ENCODE measurements at places on chromosomes 5 and 9.
A peak's percentile ranks its signal among the peaks of the same experiment; 100 is the strongest.

DNA sequence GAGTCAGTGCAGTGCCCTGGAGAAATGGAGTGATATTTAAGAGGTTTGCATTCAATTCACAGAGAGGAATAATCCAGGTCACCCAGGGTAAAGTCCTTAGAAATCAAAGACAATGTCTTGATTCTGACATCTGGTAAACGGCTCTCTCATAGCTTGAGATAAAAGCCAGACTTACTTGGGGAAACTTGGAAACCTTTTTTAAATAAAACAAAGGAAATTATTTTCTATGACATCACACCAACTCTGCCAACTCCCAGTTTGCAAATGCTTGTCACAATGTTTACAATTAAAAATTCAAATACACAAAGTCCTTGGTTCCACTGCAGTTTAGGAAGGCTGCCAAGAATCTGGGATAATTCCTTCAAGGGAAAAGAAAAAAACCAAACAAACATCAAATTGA is 255.1 kb upstream of the NREP start:
- DNase-seq = no peak

- DNase-seq = no peak
These were observed 9.2 kb downstream of the SLC6A3 start for GRCh38 chr5:1436036-1436435.

- no peak for DNase-seq
These were observed 12.1 kb downstream of the PTGES2 start for GRCh38 chr9:128115187-128116103.

- no peak for DNase-seq
These were observed 43.2 kb downstream of the MRRF start for GRCh38 chr9:122307925-122308324.

GRCh38 chr9:92807031-92807756 is 42.6 kb upstream of the BICD2 start:
- no peak for DNase-seq

GRCh38 chr5:172113036-172113435 is 75.0 kb downstream of the STK10 start:
- DNase-seq = no peak

- no peak for DNase-seq
These were observed 32.0 kb downstream of the CDC14B start for GRCh38 chr9:96587338-96588315.

GRCh38 chr9:92669527-92669889 is 423 bp downstream of the IPPK start:
- peak; percentile 45 for DNase-seq

DNA sequence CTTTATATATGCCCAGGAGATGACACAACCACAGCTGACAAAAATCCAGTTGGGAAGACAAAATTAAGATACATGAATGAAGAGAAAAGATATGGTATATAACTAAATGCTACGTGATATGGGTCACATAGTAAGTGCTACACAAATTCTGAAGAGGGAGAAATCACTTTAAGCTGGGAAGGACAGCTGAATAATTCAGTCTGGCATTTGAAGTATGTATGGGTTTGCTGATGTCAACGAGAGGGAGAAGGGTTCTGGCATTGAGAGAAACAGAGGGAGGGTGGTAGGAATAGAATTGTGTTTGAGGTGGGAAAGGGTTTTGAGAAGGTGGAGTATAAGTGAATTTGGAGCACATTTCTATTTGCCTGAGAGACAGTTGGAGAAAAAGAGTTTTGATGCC is 6.7 kb upstream of the SLIT3 start:
- no peak for DNase-seq

DNA sequence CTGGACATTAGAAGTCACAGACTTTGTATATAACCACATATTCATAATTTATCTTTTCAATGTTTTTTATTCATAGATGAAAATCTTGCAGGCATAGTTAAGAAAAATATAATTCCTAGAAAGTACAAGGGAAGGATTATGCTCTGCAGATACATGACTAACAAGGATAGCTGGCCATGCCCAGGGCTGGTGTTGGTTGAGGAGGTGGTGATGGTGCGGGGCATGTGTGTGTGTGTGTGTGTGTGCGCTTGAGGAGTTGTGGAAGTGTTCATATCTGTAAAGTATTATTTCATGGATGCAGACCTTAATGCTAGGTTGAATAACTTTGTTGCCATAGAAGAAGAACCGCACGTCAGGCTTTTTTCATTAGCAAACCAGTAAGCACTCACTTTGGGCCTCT is 1.3 kb downstream of the S1PR3 start:
- no peak for DNase-seq

GRCh38 chr5:43422143-43422542 is 10.0 kb upstream of the CCL28 start:
- no peak for DNase-seq

- DNase-seq = no peak
These were observed 269.7 kb downstream of the MLLT3 start for GRCh38 chr9:20352591-20352990.

DNA sequence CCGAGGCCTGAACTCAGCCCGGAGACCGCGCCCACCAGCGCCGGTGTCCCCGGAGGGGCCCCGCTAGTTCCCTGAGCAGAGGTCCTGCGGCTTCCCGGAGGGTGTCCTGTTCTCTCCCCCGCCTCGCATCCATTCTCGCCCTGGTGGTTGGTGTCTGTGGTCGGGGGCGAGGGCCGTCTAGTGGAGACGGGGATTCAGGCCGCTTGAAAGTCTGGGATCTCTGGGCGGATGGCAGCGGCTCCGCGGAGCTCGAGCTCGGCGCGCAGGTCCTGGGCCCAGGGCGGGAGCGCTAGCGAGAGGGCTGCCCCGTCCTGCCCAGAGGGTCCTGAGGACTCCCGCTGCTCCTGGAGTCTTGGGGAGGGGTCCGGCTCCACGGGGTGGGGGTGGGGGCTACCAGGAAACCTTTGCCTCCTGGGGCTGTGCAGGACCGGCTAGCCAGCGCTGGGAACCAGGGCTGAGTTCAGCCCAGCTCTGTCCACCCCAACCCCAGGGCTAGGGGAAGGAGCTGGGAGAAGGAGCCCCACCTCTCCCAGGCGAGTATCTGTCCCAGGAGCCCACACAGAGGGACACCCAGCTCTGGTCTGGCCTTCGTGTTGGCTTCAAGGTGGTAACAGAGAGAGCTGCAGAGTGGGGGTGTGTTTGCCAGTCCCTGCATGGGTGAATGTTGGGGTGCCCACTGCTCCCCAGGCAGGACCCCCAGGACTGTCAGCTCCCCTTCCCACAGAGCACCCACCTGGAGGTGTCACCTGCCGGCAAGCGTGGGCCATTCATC is 4.0 kb downstream of the TOR4A start:
- DNase-seq = peak; percentile 76

DNA sequence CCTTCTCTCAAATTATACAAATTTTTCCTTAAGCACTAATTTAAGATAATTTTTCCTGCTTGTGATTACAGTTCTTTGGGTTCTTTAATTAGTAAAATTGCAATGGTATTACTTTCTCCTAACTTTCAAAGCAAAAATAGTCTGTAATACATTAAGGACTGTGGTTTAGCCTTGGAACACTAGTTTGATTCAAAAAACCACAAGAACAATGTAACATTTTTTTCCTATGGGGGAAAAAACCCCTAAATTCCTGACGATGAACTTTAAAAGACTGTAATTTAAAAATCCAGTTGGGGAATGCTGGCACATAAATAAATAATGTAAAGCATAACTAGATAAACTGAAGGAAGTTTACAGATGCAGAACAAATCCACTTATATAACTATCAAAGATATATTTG is 65.3 kb downstream of the CDC14B start:
- DNase-seq = no peak

GRCh38 chr9:18544456-18544855 is 70.5 kb downstream of the ADAMTSL1 start:
- DNase-seq = no peak

DNA sequence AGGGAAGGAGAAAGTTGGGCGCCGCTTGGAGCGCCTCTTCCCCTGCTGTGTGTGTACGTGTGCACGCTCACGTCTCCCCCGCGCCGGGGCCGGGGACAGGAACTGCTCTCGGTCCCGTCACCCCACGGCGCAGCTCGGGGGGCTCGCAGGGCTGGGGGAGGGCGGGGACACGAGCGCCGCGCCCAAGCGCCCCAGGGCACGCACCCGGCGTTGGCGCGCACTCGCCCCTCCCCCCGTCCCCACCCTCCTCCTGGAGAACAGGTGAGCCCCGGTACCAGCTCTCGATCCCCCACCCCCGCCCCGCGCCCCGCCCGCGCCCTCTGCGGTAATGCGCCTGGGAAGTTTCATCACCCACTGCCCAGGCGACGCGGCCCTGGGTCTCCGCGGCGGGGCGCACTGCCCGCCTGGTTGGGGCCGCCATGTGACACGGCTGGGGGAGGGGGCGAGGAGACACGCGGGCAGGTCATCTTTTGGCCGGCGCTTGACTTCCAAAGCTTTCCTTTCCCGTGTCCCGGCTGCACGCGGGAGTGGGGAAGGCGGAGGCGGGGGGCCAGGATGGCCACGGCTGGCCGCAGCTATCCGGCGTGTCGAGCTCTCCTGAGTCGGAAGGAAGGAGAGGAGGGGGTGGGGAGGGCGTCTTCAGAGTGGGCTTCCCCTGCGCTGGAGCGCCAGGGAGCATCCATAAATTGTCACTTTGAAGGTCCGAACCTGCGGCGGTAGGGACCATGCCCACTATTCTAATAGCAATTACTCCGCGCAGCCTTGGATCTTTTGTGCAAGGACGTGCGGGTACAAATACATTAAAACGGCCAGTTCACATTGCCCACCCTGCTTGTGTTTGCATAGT is 1.5 kb upstream of the STC2 start:
- DNase-seq = peak; percentile 88

DNA sequence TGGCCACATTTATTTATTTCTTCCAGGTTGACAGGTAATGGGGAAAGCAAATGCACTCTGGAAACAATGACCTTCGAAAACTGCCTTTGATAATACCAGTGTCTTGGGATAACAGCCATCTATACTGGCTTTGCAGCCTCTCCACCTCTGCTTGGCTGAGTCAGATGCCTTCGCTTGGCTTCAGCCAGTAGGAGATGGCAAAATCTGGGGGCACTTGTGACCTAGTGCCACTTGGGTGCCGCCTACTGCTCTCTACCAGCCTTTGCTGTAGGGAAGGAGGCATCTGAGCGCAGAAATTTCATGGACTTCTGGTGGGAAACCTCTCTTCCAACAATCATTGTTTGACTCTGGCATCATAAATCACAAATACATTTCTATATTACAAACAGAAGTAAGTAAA is 21.8 kb downstream of the FYB1 start:
- no peak for DNase-seq

DNA sequence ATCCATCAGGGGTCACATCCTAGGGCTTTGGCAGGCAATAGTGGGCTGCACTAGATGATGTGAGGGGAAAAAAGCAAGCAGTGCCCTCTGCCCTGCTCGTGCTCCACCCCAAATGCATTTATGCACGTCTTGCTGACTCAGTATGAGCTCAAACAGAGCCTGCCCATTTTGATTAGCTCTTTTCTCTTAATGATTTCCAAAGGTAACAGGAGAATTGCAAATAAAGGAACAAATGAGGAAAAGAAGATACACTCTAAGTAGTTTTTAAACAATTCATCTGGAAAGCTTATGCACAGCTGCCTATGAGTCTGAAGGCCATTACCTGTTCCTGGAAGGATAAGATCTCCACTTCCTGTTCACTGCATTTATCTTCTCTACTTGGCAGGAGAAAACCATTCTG is 364.2 kb downstream of the TMEM232 start:
- DNase-seq = no peak

DNA sequence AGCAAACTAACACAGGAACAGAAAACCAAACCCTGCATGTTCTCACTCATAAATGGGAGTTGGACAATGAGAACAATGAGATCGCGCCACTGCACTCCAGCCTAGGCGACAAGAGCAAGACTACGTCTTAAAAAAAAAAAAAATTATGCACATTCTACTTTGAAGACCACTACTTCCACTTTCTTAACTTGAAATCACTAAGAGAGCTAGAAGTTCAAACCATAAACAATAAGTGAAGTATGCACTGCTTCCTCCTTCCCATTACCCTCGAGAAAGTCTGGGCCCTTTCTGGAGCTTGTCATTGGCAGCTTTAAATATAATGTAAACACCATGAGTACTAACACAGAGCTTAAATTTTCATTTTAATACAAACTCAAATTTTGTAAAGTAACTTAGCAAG is 94.9 kb downstream of the TLE1 start:
- no peak for DNase-seq

GRCh38 chr5:65721050-65721719 is 724 bp downstream of the SGTB start:
- DNase-seq = peak; percentile 62

- DNase-seq = no peak
These were observed 114.8 kb downstream of the RGS3 start for GRCh38 chr9:113578279-113578865.

- no peak for DNase-seq
These were observed 11.1 kb downstream of the SPRY4 start for GRCh38 chr5:142313682-142314081.

DNA sequence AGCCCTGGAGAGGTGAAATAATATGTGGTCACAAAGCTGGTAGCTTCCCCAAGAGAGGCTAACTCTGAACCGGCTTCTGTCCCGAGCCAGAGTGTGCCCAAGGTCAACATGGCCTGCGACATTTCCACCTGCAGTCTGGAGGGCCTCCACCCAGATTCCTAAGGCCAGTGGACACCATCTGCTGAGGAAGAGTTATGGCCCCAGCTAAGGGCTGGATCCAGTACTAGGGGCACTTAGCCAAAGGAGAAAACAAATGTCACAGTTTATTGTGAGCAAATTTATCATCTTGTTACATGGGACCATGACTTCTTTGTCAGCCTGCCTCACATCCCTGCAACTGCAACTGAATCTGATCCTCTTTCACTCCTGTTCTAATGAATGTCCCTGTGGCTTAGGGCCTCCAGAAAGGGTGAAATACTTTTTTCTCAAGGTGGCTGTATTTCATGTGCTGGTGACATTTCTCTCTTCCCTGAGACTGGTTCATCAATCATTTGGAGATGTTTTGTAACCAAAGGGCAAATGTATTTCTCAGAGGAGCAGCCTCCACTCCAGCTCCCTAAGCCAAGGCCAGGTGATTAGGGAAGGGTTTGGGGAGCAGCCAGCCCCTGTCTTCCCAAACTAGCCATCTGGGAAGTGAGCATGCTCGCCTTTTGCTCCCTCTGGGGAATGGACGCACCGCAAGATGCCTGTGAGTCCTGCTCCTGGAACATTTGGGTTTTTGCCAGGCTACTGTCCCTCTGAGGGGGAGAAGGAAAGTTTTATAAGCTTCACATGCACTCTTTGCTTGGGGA is 148.3 kb downstream of the CMYA5 start:
- DNase-seq = no peak

- DNase-seq = peak; percentile 96
These were observed 24.3 kb upstream of the RPS14 start for GRCh38 chr5:150473673-150474358.

- DNase-seq = no peak
These were observed 20.3 kb downstream of the FNBP1 start for GRCh38 chr9:130022566-130023143.

GRCh38 chr9:68999393-69000105 is 14.4 kb downstream of the PRKACG start:
- DNase-seq = peak; percentile 92

Measured in GM23338 (cell line).